DMS79 treated with DMSO at 0.1 percent for 48 hours (cell line): ENCODE measurements at places on chromosomes 1 and 21.

DNA sequence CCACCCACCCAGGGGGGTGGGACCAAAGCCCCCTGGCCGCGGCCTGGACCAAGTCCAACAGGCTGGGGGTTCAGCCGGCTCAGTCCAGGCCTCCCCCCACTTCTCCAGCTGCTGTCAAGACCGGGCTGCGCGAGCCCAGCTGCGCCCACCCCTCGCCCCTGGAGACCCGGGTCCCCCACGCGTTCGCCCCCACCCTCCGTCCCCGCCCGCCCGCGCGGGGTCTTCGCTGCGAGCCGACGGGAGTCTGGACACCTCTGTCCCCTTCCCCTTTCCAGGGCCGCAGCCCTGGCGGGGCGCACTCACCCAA lies 253 bp downstream of the RAP1GAP start:
- no peak for DNase-seq

DNA sequence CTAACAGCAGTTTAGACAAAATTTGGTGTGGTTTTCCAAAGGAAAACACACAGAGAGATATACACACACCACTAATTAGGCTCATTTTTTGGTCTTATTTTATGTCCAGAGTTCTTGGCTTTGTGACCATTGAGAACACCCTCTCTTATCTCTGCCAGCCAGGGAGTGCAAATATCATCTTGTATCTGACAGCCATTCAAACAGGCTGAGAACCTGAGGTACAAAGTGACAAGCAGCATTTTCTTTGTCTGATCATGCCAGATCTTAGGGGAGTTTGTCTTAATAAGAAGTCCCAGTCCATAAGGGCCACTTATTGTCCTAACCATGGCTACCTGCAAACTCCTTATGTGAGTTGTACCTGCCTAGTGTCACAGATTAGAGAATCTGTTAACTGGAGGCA lies 1165.2 kb downstream of the BRINP3 start:
- no peak for DNase-seq

- no peak for DNase-seq
Observed at GRCh38 chr1:201468501-201468843, 516 bp downstream of the PHLDA3 start.

- no peak for DNase-seq
Observed at GRCh38 chr1:89547563-89548116, 23.0 kb downstream of the LRRC8B start.

DNA sequence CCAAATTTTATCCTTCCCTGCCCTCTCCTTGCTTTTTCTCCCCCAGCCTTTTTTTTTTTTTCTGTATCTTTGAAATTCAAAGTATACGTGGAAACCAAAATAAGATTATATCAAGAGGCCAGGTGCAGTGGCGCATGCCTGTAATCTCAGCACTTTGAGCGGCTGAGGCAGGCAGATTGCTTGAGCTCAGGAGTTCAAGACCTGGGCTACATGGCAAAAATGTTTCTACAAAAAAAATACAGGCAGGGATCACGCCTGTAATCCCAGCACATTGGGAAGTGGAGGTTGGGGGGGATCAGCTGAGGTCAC lies 6.6 kb upstream of the PRCC start:
- no peak for DNase-seq

- DNase-seq = no peak
Observed at GRCh38 chr1:159960721-159961381, 6.8 kb upstream of the SLAMF9 start.

- no peak for DNase-seq
Observed at GRCh38 chr1:3918966-3919611, 19.0 kb upstream of the C1orf174 start.

GRCh38 chr1:22652881-22653316 lies at the start of gene C1QB:
C1QB (plus strand) TSS chr1:22653236; CDS start chr1:22659463, 6,227 bp downstream.
- no peak for DNase-seq

DNA sequence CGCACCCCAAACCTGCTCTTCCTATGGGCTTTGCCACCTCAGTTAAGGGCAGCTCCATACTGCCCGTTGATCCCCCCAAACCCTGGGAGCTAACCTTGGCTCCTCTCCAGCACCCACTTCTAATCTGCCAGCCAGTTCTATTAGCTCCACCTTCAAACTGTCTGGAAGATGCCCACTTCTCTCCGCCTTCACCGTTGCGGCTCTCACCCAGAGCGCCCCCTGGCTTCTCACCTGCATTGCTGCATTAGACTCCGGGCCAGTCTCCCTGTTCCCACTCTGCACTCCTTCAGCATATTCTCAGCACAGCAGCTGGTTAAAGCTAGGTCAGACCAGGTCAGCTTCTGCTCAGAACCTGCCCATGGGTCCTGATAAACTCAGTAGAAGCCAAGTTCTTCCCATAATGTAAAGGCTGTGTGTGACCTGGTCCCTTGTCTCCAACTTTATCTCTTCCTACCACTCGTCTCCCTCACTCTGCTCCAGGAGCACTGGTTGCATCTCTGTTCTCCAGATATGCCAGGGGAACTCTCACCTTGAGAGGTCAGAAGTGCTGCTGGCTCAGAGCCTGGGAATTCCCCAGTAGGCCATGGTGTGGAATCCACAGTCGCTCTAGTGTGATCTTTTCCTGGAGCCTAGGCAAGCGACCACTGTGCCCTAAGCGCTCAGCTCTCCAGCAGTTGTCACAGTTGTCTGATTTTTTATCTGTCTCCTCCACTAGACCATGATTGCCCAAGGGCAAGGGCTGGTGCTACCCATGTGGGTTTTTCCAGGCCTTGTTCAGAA lies 150.3 kb downstream of the HMGB4 start:
- peak; percentile 24 for DNase-seq

DNA sequence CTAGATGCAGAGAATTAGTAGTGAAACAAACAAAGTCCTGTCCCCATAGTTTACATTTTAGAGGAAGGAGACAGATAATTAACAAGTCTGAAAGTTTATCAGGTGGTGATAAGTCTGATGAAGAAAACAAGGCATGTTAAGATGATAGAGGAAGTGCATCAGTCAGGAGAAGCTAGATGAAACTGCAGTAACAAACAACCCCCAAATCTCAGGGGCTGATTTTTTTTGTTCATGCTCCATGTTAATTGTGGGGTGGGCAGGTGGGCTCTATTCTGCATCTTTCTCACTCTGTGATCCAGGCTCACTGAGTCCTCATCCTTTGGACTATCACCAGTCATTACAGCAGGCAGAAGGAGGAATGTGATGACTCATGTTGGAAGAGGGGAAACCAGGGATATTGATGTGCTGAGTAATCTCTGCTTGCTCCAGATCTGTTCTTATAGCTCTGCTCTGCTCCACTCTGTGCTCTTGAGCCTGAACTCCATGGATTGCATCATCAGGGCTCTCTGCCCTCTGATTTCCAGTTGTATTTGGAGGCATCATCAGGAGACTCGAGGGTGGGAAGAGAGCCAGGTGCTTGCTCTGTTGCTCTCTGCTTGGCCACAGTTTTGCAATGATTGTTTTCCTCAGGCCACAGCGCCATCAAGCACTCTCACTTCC lies 166.9 kb downstream of the IER5 start:
- no peak for DNase-seq

DNA sequence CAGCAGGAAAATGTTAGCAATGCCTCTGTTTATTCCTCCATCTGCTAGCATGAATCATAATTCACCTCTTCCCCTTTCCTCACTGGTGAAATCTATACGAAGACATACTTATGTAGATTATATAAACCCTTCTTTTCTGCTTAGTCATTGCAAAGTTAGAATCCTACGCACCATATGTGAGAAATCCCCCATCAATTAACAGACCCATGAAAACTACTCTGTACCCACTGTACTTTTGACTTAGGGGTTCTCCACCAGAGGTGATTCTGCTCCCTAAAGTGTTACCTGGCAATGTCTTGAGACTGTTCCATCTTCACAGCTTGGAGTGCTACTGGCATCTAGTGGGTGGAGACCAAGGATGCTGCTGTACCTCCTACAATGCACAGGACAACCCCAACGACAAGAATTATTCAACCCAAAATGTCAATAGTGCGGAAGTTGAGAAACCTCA lies 49.6 kb upstream of the KCTD3 start:
- no peak for DNase-seq

DNA sequence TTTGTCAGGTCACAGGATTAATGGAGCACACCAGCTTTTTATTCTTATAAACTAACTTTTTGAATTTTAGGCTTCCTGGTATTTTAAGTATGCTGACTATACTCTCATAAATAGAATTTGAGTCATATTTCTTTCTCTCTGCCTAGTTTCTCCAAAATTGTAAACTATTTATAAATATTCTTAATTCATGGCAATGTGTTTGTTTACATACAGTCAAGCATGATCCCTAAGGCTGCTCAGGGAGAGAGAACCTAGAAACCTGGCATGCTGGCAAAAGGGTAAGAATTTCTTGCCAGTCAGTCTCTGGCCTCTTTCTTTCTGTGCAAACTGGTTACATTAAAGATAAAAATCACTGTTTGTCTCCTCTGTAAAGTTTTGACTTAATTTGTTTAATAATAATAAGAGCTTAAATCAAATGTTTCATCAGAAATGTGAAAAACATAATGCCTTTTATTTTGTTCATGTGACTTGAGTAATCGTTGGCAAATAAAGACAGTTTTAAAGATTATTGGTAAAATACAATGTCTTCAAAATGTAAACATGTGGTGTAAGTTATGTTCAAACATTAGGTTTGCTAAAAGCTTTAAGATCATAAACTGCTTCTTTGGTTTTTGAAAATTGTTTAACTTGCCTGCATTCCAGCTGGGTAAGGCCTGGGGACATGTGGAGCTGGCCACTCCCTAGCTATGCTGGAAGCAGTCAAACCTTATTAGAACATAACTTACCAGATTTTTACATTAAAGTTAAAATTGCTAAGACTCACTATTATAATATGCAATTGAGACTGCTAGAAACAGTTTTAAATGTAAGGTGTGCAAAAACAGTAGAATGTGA lies 1401.7 kb downstream of the NCAM2 start:
- DNase-seq = no peak

- no peak for DNase-seq
Observed at GRCh38 chr1:198483645-198484044, 56.8 kb downstream of the ATP6V1G3 start.

- no peak for DNase-seq
Observed at GRCh38 chr1:184892116-184892515, 82.2 kb downstream of the NIBAN1 start.

- DNase-seq = no peak
Observed at GRCh38 chr1:178490967-178491366, 5.8 kb downstream of the CLEC20A start.

- DNase-seq = no peak
Observed at GRCh38 chr21:25569084-25569483, 38.2 kb downstream of the MRPL39 start.

- no peak for DNase-seq
Observed at GRCh38 chr1:148362626-148363438, 120.3 kb downstream of the PPIAL4G start.

DNA sequence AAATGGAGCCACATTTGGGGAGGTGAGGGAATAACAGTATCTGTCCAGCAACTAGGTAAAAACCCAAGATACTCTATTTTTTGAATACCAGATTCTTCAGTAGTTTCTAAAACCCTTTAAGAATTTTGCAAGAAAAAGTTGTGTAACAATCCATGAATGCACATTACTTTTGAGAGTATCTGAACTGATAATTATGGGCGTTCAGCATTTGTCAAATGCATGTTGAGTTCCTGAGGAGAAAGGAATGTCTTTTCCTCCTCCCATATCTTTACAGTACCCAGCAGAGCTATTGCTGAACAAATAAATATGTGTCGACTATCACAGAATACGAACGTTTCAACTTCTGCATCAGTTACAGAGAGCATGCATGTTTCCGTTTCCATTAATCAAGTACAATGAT lies 104.5 kb downstream of the PCNX2 start:
- DNase-seq = no peak

- peak; percentile 77 for DNase-seq
Observed at GRCh38 chr1:206814716-206815341, 42.5 kb upstream of the IL10 start.

DNA sequence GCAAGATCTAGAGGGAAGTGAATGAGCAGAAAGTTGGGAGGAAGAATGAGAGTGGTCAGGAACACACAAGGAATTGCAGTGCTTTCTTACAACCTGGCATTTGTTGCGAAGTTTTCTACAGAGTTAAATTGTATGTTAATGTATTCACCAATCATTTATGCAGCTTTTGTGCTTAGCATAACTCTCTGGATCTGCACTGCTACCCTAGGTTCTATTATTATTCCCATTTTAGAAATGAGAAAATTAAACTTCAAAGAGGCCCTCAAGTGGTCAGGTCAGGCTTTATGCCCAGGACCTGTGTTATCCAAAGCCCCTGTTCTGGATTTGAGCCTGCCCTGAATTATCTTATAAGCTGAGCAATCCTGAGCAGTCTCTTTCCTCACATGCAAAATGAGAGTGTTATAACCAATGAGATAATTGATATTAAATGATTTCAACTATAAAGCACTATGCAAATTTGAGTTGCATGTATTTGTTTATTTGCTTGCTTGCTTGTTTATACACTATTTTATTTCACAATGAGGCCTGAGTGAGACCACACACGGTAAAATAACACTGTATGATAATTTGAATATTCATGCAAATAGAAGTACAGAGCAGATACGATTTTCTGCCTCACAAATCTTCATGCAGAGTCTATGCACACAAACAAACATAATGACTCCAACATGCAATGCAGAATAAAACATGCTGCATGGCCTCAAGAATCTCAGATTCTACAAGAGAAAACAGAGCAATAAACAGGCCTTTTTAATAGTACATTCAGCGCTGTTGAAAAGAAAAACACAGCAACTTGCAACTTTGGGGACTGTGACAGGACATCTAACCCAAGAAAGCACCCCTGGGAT lies 323.0 kb downstream of the PLPP3 start:
- no peak for DNase-seq

DNA sequence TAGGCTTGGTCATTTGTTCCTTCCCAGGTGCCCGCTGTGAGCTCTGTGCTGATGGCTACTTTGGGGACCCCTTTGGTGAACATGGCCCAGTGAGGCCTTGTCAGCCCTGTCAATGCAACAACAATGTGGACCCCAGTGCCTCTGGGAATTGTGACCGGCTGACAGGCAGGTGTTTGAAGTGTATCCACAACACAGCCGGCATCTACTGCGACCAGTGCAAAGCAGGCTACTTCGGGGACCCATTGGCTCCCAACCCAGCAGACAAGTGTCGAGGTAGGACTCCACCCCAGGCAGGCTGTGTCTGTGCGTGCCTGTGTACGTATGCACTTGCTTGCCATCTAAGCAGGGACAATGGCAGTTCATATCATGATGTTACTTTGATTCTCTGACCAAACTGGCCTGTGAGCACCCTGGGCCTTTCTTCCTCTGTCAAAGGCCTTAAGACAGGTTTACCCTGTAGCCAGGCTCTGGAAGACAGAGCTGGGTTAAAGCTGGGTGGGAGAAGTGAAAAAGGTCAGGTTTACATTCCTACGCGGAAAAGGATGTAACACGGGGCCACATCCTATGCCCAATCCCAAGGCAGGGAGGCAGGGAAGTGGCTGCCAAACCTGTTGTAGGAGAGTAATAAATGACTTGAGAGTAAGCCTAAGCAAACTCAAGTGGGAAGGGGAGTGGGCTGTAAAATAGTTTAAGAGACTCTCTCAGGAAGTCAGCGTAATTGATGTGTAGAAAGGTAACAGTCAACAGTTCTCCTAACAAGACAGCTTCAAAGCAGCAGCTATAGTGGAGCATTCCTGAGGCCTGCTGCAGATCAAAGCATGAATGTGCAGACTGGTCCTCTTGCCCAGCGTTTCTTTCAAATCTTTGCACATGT lies 42.5 kb downstream of the LAMC2 start:
- DNase-seq = no peak
